ENCODE measurements at places on chromosomes 6 and 20. TPM values are rescaled to one million over a fixed set of nuclear protein-coding genes. Genes with fewer than 3 reads are reported as not detected.
A peak's percentile ranks its signal among the peaks of the same experiment; 100 is the strongest.

DNA sequence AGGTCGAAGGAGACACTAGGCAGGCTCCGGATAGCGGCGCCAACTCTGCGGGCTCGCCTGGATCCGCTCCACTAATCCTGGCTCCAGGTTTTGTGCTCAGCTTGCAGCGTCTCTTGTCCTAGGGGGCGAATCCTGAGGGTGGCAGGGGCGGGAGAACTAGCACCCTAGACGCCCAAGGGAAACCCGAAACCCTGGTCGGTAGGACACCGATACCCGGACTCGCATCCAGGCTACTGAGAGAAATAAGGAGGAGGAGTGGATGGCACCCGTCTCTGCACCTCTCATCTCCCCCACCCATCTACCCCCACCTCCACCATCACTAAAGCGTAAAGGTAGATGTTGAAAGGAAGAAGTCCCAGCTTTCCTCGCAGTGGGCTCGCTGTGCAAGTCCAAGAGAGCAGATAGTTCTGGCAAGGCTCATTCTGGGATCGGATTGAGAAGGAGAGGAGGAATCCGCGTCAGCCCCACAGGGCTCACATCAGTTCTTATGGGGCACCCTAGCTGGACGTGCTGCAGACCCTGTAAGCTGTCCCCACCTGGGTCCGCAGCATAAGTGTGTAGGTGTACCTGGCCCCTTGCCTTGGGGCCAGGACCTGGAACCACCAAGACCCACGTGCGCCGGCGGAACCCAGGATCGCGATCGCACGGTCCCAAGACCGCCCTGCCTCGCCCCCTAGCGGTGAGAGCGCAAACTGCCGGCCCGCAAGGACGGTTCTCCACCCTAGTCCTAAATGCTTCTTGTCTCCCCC lies 6.9 kb downstream of the SLC32A1 start:
- DNase-seq = peak; percentile 45

Gene WASF1
- total RNA-seq = 3.6 TPM

- no peak for DNase-seq
These were observed 247.3 kb downstream of the MAFB start for GRCh38 chr20:40441771-40442170.

GRCh38 chr6:124674042-124674441 lies 288.2 kb upstream of the RNF217 start:
- DNase-seq = no peak

DNA sequence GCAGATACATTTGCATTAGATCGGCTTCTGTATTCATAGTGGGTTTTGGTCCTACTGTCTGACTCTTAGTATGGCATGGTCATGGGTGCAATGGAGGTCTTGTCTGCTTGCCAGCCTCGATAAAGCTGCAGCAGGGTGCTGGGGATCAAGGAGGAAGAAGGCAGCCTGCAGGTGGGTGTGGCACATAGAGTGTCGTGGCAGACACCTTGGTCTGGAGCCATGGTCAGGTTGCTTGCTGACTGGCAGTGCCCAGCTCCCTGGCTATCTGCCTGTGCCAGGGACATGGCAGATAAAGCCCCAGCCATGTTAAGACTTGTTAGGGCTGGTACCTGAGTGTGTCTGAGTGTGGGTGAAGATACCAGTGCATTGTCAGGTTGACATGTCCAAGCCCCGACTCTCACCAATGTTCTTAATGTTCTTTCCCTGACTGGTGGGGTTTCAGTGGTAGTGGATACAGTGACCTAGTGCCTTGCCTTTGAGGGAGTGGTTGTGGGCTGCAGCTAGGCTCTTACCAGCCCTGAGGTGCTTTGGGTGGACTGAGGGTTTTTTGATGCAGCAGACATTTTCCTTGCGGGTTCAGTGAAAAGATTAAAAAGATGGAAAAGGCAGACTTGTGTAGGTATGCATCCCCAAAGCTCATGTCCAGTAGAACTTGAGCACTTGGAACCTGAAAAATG lies 1.8 kb downstream of the FAM83D start:
- peak; percentile 7 for DNase-seq

Gene SYCP2L
- total RNA-seq = 2.6 TPM

- peak; percentile 18 for DNase-seq
These were observed 4.5 kb downstream of the FOXO3 start for GRCh38 chr6:108565091-108565766.

Gene RIPOR2
- 17.9 TPM for total RNA-seq

GRCh38 chr20:38674092-38674764 lies 50.1 kb upstream of the SLC32A1 start:
- DNase-seq = peak; percentile 67

DNA sequence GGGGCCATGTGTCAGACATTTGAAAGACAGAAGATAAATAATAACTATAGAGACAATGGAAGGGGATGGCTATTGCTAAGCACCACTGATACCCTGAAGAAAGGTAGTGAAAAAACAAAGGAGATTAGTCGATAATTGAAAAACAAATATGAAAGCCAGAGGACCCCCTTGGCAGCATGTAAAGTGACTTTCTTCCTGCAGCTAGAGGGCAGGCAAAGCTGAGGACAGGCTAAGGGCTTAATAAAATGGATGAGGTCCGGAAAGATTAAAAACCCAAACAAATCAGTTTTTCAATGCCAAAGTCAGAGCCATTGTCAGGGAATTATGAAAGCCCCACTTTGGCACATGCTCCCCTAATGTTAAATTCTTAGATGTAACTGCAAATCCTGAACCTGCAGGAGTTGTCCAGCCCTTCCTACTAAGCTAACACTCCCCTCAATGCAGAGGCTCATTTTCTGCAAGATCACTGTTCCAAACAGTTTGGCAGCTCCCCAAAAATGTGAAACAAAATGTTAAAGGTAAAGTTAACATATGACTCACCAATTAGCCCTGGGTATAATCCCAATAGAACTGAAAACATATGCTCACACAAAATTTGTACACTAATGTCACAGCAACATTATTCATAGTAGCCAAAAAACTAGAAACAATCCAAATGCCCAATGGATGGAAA lies 1177.9 kb downstream of the GRIK2 start:
- DNase-seq = peak; percentile 1

DNA sequence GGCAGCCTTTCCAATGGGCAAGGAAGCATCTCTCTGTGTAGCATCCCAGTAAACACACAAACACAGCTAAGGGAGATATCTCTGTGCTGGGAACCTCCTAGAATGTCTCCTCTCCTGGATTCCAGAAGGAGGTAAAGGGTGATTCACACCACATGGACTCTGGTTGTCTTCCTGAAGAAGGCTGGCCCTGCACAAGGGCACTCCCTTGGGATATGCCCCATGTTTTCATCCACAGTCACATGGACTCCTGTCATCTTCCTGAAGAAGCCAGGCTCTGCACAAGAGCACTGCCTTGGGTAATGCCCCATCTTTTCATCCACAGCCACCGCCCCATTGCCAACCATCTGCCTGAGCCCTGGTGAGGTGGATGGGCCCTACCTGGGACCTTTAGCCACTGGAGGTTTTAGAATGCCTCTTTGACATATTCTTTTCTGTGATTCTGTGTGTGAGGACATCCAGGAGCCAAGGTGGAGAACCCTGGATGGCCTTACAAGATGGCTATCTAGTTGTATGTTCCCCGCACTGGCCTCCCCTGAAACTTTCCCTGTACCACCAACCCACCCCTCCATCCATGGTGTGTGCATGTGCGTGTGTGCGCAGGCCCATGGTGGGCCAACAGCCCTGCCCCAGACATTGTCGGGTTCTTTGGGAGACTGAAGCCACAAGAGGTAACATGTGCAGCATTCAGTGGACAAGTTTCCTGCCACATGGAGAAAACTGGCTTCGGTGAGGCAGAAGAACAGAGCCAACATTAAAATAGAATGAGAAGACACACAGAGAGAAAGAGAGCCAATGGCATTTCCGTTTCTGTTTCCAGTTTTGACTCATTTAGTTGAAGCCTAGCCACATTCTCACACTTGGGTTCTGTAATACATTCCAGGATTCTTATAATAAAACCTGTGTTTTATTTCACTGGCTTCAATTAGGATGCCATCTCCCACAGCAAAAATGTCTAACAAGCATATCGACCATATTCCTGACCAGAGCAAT lies 110.2 kb upstream of the CST7 start:
- peak; percentile 22 for DNase-seq

DNA sequence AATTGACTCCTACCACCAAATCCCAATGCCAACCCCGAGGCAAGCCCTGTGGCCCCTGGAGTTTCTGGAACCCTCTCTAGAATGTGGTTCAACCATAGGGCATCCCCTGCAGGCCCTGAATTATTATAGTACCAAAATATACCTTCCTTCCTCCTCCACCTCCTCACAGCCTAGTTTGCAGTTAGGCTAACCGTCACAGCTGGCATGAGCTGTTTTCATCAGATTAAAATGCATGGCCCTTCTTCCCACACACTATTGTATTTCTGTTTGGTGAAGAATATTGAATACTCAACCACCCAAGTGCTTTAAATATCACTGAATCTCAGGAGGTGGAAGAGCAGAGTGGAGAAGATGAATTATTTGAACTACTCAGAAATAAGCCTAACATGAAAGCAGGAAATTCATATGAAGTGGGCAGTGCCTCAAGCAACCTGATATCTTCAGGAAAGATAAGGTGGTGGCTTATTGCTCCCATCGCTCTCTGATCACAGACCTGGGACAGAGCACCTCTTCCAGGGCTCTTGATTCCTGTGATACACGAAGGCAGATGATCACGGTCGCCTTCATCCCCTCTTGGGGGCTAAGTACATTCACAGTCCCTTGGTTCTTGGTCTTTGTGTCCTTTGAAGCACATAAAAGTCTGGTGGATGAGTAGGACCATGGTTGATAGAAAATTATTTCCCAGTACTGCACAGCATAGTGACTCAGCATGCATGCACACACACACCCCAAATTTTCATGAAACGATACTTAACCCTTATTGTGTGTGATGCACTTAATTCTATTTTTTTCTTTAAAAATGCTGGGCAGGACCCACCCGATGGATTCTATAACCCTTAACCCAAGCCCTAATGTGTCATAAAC lies 90.9 kb downstream of the PSMG4 start:
- DNase-seq = no peak

DNA sequence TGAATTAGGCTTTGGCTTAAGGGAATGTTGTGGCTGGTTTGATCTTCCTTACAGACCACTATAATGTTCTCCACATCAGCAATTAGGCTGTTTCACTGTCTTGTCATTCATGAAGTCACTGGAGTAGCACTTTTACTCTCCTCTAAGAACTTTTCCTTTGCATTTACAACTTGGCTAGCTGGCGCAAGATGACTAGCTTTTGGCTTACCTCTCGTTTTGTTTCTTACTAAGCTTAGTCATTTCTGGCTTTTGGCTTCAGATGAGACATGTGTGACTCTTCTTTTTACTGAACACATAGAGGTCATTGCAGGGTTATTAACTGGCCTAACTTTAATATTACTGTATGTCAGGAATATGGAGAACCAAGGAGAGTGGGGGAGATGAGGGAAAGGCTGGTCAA lies 143.2 kb downstream of the PTCHD4 start:
- peak; percentile 27 for DNase-seq

GRCh38 chr6:98295515-98296175 lies 538.7 kb upstream of the POU3F2 start:
- DNase-seq = no peak

DNA sequence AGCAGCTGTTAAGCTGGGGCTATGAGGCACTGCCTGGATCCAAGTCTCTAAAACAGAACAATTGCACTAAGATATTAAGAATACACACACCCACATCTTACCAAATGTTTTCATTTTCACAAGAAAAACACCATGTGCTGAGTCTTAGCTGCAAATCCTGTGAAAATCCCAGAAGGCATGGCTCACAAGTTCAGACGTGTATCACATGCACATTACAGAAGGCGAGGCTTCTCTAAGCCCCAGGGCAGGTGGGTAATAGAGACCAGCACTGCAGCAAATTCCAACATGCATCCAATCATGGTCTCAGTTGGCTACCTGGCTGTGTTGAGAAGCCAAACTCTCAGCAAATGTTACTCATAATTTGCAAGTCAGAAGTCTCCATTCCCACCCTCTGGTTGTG lies 16.2 kb upstream of the CST3 start:
- DNase-seq = no peak

DNA sequence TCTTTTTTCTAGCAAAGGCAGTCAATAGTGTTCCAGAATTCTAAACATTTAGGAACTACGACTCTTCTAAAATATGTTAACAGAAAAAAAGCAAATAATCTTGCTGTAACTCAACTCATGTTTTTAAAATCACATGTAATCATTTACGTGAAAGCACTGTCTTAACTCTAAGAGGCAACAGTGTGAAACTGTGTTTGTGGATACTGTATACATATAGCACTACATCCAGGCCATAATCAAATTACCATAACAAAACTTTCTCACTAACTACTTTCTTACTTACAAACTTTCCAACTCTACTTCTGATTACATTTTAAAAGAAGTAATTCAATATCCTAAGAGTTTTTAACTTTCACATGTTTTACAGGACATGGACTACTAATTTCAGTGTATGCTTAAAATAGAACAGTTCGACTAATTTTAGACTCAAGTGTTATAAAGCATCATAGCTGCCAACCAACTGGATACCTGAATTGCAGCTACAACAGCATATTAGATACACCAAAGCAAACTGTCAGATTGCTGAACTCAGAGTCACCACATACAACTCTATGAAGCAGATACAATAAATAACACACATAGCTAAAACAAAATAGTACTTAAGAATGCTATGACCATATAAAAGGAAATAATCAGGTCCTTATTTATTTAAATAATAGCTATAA lies 121.6 kb upstream of the BEND6 start:
- DNase-seq = no peak
